ENCODE measurements at places on chromosomes 6 and 20.

GRCh38 chr20:25321262-25321831, 69.3 kb downstream of the ABHD12 start:
- DNase-seq, result no peak

DNA sequence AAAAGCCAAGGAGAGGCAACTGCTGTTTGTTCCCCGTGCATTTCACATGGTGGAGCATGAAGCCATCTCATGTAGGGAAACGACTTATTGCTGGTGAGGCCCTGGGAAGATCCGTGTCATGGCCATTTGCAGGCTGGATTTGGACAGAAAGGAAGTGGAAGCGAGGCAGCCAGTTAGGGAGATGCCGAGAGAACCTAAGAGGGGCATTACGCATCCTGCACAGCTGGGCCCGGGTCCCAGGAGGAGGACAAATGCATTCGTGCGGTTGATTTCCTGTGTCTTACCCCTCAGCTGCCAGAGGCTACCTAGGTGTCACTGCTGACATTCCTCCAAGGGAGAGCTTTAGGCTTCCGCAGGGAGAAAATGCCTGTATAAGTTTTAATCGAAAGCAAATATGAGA, 316.2 kb upstream of the CDYL start:
- no peak for DNase-seq

- DNase-seq, result no peak
These were observed 96.3 kb upstream of the ZBTB24 start for GRCh38 chr6:109579361-109579760.

GRCh38 chr6:161189891-161190290, 84.0 kb downstream of the AGPAT4 start:
- no peak for DNase-seq

GRCh38 chr6:16759181-16759645, 2.0 kb downstream of the ATXN1 start:
- no peak for DNase-seq

GRCh38 chr20:24743641-24744040, 205.4 kb upstream of the CST7 start:
- DNase-seq, result peak; percentile 47

DNA sequence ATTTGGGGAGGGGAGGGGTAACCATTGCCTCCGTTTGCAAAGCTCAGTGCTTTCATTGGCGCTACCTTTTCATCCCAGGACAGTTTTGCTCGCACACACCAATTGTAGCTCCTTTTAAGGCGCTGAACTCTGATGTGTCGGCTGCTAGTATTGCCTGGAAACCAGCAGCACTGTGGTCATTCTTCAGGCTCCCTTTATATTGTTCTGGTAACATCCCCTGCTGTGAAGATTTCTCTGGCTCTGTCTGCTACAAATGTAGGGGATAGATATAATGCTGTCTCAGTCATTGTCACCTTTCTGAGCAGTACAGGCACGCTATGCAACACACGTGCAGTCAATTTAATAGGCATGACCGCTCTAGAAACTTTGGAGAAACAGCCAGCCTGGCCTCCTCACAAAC, 172.9 kb upstream of the SASH1 start:
- no peak for DNase-seq

GRCh38 chr6:71248306-71248765, 40.3 kb upstream of the OGFRL1 start:
- no peak for DNase-seq

DNA sequence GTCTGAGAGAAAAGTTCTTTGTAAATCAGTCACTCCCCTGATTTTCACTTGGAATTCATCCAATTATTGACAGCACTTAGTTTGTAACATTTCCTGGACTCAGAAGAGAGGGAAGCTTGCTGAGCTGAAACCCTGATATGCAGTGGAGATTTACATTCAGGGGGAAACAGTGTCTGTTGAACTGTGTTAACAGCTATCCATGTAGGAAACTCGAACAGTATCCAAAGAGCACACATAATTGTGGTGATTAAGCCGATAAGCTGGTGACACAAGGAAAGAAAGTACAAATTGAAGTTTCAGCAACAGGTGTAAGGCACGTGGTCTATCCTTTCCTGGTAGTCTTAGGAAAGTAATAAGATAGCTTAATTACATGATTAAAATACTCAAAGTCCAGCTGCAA, 78.1 kb upstream of the FLRT3 start:
- DNase-seq, result no peak

GRCh38 chr6:157760589-157761330, 62.3 kb upstream of the SNX9 start:
- DNase-seq, result peak; percentile 33
